ENCODE measurements at places on chromosomes 1 and 21.

DNA sequence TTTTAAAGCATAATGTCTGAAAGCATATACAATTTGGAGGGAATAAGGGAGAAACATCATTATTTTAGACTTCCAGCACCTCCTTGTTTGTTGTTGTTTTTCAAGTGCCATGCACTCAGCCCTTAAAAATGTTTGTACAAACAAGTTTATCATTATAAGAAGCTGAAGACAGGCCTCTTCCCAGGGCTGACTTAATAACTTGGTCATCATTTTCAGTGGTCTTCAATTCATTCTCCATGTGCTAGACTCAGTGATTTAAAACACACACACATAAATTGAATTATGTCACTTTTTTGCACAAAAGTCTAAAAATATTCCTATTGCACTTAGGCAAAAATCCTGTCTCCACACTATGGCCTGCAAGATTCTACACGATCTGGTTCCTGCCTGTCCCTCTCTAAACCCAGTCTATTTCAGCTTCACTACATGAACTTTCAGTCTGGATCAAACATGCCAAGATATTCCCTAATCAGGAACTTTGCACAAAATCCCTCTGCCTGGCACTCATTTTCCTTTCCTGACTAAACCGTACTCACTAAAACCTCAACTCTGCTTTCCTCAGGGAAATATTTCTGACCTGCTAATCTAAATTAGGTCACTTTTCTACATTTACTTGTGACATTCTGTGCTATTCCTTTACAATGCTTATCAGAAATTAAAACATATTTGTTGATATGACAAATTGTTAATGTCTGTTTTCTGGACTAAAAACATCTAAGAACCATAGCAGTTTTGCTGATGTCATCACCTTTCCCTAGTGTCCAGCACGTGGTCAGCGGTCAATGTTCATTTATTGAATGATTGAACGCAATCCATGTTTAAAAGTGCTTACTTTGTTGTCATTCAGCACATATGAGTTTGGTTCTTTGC is 14.8 kb upstream of the GBP5 start:
- no peak for DNase-seq

- no peak for DNase-seq
Observed at GRCh38 chr1:184524248-184524647, 137.4 kb downstream of the C1orf21 start.

DNA sequence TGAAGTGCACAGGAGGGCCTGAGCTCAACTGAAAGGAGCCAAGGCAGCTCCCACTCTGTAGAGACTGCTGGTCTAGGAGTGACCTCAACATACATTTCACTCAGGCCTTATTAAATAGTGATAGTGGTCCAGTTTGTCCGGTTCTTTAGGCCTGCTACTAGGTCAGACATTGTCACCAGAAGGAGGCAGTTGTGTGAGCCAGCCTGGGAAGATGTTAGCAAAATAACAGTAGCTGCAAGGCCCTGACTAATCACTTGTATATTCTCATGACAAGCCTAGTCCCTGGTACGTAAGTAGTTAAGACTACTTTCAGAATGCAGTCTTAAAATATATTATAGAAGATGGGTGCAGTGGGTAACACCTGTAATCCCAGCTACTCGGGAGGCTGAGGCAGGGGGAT is 264.0 kb upstream of the CAMK1G start:
- DNase-seq = peak; percentile 24

GRCh38 chr1:151009206-151009587 is 948 bp downstream of the PRUNE1 start:
- peak; percentile 40 for DNase-seq

GRCh38 chr1:172145231-172145651 is 275.2 kb upstream of the C1orf105 start:
- DNase-seq = peak; percentile 55

DNA sequence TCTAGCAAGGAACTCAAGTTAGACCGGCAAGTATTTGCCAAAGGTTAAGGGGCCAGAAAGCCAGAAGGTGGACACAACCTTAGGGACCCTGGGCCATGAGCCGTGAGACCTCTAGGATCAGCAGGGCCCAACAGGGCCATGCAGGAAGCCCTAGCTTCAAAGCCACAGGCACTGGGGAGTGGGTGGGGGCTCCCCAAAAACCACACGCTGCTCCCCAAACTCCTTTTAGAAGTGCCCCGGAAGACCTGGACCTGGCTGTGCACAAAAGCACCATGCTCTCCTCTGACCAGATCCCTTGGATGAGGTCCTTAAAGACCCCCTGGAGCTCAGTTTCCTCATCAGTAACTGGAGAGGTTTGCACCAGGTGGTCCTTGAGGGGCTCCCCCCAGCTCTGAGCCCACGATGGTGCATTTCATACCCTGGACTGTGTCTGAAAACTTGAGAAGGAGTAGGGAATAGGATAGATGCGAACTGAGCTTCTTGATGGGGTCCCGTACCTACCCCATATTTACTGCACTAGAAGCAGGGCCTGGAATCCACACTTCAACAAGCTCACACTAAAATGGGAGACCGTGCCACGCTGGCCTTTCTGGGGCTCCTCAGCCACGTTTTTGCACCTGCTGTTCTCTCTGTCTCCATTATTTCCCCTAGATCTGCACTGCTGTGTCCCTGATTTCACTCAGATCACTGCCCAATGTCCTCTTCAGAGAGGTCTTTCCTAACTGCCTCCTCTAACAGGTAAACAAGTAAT is 40.6 kb upstream of the LBR start:
- no peak for DNase-seq

DNA sequence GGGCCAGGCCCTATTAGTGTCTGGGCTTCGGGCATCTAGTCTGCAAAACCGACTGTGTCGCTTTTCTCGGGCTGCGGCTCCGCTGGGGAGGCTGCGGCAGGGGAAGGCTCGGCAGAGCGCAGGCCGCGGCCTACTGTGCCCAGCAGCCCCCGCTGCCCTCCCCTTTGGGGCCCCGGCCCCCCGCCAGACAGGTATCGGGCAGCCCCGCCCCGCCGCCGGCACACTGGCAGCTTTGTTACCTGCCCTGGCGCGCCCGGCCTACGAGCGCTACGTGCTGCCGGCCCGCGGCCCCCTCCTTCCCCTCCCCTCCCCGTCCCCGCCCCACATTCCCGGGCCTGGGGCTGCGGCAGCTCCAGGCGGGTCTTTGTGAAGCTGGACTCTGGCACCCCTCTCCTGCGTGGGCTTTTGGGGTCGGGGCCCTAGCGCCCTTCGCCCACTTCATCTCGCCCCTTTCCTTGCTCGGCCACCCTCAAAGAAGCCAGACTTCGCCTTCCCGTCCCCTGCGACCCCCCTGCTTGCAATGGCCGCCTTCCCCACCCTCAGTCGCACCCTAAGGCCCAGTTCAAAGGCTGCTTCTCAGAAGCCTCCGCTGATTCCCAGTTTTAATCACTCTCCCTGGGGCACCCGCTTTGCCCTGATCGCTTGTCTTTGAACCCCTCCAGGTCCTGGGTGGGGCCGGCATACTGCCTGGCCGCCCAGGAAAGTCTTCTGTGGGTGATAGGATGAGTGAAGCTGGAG is 48.9 kb upstream of the SLC2A1 start:
- no peak for DNase-seq

DNA sequence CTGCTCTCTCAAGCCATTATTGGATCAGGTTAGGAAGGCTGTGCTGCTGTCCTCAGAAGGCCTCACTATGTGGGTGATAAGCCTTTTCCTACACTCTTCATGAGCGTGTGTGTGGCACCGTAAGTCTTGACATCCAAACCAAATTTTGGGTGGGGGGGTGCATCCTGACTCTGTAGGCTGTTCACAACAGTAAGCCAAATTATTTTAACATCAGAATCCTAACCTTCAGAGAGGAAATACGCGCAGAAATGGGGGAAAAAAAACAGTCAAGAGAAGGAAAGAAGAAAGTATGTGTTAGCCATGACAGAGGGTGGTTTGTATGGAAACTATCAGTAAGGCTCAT is 21.0 kb downstream of the STPG1 start:
- no peak for DNase-seq

DNA sequence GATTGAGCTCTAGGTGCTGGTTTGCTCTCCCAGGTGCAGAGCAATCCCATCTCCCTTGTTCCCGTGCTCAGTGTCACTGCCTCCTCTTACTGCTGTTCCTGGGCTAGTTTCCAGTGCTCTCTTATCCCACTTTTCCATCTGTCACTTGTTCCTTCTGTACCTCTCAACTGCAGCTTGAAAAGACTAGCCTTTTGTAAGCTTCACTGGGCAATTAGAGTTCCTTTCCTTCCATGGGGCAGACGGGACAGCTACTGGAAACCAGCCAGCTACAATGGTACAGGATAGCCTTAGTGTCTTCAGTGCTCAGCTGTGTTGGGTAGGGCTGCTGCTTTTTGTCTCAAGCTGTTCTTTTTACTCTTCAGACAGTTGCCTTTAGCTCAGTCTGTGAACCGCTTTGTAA is 31.6 kb downstream of the AGT start:
- no peak for DNase-seq

GRCh38 chr1:20172033-20172590 is 13.8 kb upstream of the UBXN10 start:
- no peak for DNase-seq

- peak; percentile 75 for DNase-seq
Observed at GRCh38 chr1:62295921-62296491, 23.2 kb downstream of the KANK4 start.

- peak; percentile 47 for DNase-seq
Observed at GRCh38 chr1:203328714-203329122, 22.2 kb downstream of the FMOD start.

- no peak for DNase-seq
Observed at GRCh38 chr1:244231193-244231571, 180.1 kb downstream of the ZBTB18 start.

- no peak for DNase-seq
Observed at GRCh38 chr1:25985171-25985570, 12.7 kb downstream of the PAFAH2 start.

- DNase-seq = no peak
Observed at GRCh38 chr1:233238884-233239431, 56.6 kb downstream of the PCNX2 start.

GRCh38 chr1:96721053-96721415 is 550 bp upstream of the PTBP2 start:
- no peak for DNase-seq

- DNase-seq = no peak
Observed at GRCh38 chr1:23430803-23431202, 6.3 kb upstream of the TCEA3 start.

- no peak for DNase-seq
Observed at GRCh38 chr1:37150986-37151385, 116.7 kb upstream of the GRIK3 start.

DNA sequence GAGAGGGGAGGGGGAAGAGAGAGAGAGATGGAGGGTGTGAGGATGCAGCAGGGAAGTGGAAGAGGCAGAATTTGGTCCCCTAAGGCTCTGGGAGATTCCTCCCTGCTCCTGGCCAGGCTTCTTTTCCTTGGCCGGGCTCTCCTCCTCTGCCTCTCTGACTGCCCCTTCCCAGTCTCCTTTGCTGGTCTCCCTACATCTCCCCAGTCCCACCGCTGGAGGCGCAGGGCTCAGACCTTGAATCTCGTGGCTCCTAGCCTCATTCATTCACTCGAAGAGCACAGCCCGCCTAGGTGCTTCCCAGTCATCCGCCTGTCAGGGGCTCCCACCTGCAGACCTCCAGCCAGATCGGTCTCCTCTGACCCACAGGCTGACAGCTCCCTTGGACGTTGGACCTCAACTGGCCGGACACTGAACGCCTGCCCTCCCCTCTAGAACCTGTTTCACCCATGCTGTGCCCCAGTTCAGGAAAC is 76.5 kb downstream of the VWA5B1 start:
- DNase-seq = peak; percentile 25

DNA sequence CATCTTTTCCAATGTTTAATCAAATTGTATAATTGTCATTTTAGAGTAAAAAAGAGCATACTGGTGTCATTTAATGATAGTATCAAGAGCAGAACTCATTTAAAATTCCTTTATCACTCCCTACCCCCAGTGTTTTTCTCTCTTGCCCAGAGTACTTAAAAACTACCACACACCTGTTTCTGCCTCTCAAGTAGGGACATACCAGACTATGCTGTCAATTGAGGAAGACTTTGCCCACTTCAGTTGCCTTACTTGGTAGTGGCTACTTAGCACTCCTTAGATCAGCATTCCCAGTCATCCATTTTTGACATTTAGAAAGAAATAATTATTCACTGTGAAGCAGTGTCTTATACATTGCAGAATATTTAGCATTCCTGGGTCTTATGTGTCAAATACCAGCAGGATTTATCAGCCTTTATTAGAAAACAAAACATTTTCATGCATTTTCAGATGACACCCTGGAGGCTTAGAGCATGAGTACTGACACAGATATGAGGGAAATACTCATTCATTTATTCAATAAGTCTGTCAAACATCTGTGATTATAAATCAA is 127.5 kb upstream of the RGS1 start:
- no peak for DNase-seq

DNA sequence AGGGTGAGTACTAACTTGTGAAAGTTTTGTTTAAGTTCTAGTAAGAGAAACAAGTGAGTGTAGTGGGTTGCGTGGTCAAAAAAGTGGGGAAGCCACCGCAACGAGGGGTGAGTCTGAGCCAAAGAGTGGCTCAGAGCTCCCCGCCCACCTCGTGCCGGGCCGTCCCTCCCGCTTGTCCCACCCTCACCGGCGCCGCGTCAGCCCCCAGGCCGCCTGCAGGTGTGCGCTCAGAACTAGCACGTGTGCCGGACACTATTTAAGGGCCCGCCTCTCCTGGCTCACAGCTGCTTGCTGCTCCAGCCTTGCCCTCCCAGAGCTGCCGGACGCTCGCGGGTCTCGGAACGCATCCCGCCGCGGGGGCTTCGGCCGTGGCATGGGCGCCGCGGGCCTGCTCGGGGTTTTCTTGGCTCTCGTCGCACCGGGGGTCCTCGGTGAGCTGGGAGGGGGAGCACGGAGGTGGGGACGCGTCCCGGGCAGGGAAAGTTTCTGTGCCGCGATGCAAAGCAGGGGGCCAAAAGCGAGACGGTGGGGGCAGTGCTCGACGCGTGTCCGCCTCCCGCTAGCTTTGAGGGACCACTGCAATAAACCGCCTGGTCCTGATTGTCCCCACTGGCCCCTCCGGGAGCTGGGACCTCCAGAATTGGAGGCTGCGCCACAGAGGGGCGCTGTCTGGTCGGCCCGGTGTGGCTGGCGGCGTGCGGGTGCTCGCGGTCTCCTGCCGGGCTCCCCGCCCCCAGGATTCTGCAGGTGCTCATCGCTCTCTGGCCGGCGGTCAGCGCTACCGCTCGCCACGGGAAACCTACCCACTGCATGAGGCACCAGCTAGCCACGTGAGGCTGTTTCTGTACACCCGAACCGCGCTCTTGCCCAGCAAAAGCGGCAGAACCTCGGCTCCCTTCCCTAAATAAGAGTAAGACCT is at the start of gene CR2:
CR2 (plus strand) TSS at position 283 of the 919 bp plus-strand sequence; CDS start at position 374, 91 bp downstream.
- no peak for DNase-seq
